ENCODE measurements at places on chromosomes 2 and 18.
A peak's percentile ranks its signal among the peaks of the same experiment; 100 is the strongest.

GRCh38 chr2:16050261-16050907 is 110.0 kb downstream of the MYCN start:
- DNase-seq = no peak

- DNase-seq = no peak
Measured at GRCh38 chr18:66562279-66562678, 41.6 kb downstream of the CDH19 start.

- no peak for DNase-seq
Measured at GRCh38 chr2:16148632-16149348, 208.4 kb downstream of the MYCN start.

DNA sequence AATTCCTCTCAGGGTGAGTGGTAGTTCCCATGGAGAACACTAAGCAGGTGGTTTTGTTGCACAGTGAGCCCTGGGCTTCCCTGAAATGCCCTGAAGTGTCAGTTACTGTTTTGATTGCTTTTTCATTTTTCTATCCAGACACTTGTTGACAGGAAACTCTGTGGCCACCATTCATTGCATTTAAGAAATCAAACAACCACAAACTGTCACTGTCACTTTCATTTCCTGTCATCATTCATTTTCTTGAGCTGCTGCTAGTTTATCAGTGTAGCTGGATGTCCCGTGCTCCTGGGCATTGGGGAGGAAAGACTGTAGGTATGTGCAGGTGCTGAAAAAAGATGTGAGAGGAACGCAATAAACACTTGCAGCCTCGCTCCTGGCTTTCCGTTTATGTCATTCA is 891.6 kb upstream of the ZEB2 start:
- DNase-seq = peak; percentile 66

- no peak for DNase-seq
Measured at GRCh38 chr2:229257985-229258384, 13.1 kb downstream of the PID1 start.

DNA sequence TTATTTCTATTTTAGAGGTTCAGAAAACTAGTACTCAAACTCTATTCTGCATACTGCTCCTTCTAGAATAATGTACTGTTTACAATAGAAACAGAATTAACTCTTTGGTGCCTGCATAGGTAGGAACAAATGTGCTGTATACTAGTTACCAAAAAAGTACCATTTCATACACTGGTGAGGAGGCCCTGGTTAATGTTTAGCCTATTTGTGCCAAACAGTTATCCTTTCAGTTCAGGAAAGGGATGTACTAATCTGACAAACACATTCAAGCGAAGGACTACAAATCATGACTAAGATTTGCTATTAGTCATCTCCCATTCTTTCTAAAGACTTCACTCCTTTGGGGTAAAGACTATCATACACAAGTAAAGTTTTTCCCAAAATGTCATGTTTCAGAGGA is 47.4 kb downstream of the EXOC6B start:
- DNase-seq = no peak

GRCh38 chr18:23032030-23032582 is 99.0 kb downstream of the RBBP8 start:
- no peak for DNase-seq

DNA sequence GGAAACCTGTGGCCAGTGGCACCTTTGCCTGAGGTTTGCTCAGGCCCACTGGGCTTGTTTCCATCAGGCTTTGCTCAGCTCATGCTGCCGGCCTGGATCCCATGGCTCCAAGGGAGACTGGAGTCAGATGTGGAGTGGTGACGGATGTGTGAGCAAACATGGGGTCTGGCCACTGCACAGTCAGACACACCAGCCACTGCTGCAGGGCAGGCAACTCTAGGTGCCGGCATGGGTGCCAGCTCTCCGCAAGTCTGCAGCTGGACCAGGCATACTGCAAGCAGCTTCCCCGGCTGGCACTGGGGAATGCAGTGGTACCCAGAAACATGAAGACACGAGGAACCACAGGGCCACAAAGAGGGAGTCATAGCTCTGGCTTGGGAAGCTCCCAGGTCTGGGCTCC is 37.4 kb downstream of the TDRD15 start:
- no peak for DNase-seq

Measured in hematopoietic multipotent progenitor cell treated with erythropoietin and hydrocortisone succinate and interleukin-3 and kit ligand, for 6 days (in vitro differentiated cells).